ENCODE measurements at places on chromosomes 11 and 22.

DNA sequence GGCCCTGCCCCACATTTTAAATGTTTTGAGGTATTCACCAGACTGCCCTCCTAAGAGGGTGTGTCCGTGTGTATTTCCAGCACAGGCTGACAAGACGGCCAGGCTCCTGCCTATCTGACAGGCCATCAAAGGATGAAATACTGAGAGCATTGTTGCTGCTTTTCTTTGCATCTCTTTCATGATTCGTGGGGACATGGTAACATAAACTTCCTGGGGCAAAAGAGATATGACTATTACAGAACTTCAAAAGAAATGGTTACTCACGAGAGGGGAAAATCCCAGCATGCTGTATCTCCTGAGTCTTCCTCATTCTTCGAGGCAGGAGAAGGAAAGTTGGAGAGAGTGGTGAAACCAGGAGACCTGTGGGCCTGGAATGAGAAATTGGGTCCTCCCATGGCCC, 10.3 kb upstream of the BIK start:
- peak; percentile 24 for DNase-seq

DNA sequence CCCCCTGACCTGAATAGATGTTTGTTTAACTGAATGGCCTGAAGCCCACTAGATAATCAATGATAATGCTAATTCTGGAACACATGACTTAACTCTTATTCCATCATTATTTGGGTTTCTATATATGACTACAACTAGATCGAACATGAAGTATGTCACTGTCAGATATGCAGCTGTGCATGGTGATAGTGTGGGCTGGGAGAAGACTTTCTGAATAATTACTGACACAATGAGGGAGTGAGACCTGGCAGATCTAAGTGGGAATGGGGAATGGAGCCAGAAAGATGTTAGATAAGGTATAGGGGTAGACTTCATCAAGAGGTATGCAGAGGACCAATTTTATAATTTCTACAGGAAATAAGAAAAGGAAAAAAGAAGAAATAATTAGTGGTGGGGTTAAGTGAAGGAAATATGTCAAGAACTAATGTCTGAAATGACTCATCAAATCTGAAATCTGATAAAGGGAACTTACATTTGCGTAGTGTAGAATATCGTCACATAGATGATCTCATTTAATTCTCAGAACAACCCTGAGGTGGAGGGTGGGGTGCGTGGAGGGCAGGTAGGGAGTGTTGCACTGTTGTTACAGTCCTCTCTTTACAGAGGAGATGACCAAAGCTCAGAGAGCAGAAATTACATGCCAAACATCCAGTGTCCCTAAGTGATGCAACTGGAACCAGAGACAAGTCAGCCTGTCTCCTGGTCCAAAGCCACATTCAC, 68.2 kb upstream of the EED start:
- peak; percentile 84 for DNase-seq

DNA sequence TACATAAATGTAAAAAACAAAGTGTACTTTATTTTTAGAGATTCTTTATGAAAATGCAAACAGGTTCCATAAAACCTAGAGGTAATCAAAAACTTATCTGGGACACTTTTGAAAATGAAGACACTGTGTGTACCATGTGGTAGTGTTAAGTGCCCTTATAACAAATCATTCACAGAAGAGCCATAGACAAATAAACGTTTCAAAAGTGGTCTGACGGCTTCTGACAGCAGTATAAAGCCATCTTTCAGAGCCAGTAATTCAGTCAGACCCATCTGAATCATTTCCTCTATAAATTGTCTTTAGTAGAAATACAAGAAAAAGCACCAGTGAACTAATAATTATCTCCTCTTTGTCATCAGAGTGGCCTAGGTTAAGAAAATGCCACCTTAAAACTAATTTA, 100.0 kb downstream of the PAX6 start:
- no peak for DNase-seq

DNA sequence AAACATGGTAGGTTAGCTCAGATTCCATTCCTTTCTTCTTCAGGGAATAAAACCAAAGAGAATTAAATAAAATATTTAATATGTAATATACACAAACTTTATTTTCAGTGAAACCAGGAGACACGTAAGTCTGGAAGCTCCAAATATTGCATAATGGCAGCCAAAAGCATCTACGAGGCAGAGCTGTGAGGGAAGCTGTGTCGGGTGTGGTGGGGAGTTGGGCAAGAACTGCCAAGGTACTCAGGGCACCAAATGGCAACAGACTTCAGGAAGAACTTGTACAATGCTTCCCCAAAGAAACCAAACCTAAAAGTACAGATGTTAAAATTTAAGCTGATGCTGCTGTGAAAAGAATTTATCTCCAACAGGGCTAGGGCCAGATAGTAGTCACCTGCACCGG, 47.5 kb upstream of the C11orf87 start:
- no peak for DNase-seq

DNA sequence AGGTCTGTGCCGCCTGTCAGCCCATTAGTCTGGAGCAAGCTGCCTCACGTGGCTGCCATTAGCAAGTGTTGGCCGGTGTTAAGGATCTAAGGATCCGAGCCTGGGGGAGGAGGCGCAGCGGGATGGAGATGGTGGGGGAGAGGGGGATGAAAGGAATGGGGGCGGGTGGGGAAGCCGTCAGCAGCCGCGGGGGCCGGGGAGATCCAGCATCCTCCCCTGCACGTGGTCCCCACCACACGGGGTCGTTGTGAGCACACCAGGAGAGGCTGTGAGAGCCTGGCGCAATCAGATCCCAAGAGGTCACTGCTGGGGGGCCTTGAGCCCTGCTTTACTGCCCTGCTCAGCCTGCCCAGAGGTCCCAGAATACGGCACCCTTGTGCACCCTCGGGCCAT, 7.3 kb downstream of the CABP7 start:
- peak; percentile 35 for DNase-seq

Measured in activated CD4-positive, alpha-beta T cell treated with anti-CD3 and anti-CD28 coated beads, Interleukin-10, Interleukin-2, amounts not matched to agents 100 ng/mL and 50 ng/mL, durations not matched to agents 16 hours and 8 hours (primary cell).